ENCODE measurements at places on chromosomes 2 and 18.

DNA sequence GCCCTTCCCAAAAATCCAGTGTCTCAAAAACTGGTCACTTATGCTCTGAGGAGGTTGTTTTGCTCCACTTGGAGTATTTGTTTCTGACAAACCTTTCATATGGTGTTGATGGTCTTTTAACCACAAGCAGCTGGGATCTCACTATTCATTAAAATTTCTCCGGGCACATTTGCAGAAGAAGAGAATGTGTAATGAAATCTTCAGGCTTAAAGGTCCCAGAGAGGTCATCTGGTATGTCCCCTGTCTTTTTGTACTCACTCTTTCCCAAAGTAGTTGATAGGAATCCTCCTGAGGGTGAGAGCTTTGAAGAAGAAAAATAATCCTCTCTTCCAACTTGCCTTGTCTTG lies 430.8 kb downstream of the SETBP1 start:
- DNase-seq, result no peak

DNA sequence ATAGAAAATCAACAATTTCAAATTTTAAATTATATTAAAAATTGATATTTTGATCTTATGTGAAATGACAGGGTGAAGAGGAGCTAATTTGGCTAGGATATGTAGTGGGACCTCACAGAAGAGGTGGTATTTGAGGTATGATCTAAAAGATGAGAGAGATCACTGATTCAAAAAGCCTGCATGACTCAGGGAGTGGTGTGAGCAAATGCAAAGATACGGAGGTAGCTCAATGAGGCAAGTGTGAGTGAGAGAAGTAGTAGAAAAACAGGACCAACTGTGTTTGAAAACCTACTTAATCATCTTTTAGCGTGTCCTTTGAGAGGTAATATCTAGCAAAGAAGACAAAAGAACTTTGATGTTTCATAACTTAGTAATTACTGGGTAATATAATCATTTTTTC lies 557.5 kb downstream of the DSC3 start:
- DNase-seq, result no peak

DNA sequence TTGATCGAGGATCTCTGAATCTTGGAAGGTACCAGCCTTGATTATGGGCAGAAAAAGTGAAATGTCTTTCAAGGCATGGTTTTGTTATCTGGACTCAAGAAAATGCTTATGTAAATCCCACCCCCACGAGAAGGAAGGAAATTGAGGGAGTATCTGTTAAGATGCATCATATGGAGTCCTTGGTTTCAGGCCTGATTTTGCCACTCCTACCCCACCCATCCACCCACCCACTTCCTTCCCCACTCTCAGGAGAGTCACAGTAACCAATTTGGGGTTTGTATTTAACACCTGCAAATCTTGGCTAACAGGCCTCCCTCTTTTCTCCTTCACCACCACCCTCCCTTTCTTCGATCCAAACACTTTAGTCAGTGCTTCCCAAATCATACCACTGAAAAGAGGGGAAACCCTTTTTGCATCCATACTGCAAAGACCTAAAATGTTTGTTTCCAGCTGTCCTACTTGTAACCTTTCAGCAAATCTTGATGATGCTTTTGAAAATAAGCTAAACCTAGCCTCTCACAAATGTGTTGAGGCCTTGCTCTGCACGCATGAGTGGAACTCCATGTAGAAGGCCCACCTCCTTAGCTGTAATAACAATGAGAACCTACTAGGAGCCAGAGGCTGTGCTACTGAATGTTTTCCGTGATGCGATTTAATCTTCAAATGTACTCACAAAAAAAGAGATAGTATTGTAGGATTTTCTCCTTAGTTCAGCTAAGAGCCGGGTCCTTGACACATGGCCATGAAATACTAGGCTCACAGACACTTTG lies 34.8 kb downstream of the POU3F3 start:
- no peak for DNase-seq

GRCh38 chr18:78813156-78813555 lies 166.5 kb upstream of the SALL3 start:
- DNase-seq, result no peak

- DNase-seq, result no peak
These were observed 90.0 kb downstream of the COMMD1 start for GRCh38 chr2:61995515-61995914.

GRCh38 chr2:185689906-185690539 lies 48.6 kb upstream of the FSIP2 start:
- DNase-seq, result no peak

DNA sequence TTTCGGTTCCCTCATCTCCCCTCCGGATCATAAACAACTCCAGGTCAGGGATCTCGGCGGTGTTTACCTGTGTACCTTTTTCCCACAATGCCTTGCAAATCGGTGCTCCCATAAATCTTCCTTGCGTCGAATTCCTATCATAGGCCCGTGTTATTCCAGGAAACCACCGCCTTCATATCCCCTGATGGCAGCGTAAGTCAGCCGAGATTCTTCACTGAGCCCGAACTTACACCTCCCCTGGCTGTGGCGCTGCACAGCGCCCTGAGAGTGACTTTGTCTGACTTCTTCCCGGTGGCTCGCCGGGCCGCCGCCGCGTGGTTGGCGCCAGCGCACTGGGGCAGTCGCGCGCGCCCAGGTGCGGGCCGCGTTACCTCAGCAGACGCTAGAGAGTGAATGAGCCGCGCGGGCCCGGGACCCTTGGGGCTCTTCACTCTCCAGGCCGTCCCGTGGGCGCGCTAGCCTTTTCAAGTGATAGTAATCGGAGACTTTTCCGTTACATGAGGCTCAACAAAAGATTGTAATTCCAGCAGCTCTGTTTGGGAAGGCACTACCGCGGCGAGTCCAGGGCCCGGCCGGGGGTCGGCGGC lies 101.6 kb downstream of the SPTBN1 start:
- DNase-seq, result no peak

DNA sequence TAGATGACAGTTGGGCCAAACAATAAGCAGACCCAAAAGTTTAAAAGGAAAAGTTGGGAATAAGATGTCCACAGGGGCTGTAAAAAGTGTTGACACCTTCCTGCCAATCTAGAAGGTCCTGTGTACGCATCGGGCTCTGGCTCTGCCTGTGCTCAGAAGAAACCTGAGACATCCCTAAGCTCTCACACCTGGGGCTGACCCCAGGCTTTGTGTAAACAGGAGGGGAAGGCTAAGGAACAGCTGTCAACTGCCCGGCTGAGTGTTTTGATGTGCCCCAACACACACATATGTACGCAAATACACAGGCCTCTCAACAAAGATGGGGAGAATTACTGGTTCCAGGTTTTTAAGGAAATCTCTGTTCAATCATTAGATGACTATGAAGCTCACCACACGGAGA lies 59.5 kb downstream of the TMEM131 start:
- DNase-seq, result no peak

DNA sequence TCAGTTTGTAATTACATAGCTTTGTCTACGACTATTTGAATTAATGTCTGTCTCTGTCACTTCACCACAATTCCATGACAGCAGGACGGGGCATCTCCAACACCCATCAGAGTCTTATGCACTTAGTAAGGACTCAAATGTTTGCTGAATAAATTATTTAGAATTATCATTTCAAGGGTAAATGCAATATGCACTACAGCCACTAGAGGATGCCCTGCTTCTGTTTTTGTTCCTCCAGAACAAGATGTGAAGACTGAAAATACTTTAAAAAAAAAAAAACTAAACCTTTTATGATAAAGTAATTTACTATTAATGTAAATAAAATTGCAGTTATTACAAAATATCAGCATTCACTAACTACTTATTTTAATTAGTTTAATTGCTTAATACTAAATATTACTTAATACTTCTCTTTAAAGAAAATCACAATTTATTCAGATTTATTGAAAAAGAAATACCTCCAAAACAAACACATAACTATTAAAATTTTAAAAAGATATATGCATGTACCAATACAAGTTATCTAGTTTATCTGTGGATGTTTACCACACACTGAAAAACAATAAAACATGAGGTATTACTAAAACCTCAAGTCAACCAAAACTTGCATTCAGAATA lies 3.2 kb downstream of the PIGN start:
- peak; percentile 72 for DNase-seq

DNA sequence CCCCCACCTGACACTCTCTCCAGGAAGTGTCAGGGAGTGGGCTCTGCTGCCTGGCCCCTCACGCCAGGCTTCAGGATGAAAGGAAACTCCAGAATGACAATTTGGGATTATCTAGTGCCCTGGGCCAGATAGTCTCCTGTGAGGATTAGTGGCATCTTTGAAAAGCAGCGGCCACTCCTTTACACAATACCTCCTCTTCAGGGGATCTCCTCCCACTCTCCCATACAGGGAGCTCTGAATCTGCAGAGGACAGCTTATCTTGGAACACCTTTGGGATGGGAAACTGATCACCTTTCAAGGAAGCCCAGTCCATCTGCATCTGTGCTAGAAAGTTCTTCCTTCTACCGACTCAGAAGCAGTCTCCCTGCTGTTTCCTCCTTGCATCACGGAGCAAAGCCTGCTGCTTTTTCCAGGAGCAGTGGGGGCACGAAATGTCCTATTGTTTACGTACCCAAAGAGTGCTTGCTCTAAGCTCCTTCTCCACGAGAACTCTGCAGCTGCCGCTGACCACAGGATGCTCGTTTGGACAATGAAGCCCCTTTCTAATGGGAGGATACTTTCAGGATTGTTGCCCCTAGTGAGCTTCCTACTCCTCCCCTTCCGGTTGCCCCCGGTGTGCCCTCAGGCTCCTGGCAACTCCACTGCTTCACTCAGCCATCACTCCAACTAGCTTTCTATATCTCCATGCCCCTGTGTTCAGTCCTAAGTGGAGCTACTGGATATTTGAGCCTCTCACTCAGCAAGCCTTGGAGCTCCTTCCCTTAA lies 31.5 kb downstream of the SIX3 start:
- DNase-seq, result no peak

DNA sequence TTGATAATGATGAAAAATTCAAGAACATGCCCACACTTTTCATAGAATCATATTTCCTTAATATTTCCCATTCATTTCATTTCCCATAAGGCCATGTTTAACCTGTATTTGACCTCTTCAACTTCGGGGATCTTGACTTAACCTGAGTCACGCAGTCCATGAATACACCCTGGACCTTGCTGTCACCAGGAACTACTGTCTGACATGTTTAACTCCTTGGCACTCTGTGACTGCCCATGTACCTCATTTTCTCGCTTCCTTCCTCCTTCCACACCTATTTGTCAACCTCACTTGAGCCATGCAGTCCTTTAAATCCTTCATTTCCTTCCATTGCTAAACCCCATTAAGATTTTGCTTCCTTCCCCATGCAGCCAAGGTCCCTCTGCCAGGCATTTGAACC lies 16.3 kb downstream of the ABCB11 start:
- DNase-seq, result no peak

- DNase-seq, result peak; percentile 48
These were observed at the start of gene HSBP1L1 for GRCh38 chr18:79964330-79965118. Gene HSBP1L1, plus strand, starts transcription at chr18:79964643. Its CDS starts 93 bp downstream, at chr18:79964736.

DNA sequence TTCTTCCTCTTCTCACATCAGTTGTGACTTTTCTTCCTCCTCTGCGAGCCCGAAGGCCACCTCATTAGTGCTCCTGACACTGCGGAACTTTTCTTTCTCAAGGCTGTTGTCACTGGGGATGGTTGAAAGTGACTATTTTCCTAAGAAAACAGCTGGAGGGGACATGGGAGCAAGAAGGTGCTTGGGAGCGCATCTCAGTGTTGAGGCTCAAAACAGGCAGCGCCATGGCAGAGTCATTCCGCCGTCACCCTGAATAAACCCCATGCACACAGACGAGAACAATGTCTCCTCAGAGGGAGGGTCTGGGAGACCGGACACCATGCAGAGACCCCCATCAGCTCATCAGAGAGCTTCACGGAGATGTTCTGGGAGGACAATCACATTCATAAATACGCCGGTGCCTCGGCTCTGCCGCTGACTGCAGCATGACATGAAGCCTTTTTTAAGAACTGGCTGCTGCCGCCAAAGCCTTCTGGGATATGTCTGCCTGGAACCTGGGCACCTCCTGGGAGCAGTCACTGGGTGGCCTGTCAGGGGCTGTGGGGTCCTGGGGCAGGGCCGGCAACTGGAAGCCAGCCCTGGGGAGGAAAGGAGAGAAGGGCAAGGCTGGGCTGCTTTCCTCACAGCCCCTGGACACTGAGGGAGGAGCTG lies 19.2 kb downstream of the ATOH8 start:
- DNase-seq, result peak; percentile 42

GRCh38 chr2:41710944-41711343 lies 336.9 kb upstream of the PKDCC start:
- no peak for DNase-seq

DNA sequence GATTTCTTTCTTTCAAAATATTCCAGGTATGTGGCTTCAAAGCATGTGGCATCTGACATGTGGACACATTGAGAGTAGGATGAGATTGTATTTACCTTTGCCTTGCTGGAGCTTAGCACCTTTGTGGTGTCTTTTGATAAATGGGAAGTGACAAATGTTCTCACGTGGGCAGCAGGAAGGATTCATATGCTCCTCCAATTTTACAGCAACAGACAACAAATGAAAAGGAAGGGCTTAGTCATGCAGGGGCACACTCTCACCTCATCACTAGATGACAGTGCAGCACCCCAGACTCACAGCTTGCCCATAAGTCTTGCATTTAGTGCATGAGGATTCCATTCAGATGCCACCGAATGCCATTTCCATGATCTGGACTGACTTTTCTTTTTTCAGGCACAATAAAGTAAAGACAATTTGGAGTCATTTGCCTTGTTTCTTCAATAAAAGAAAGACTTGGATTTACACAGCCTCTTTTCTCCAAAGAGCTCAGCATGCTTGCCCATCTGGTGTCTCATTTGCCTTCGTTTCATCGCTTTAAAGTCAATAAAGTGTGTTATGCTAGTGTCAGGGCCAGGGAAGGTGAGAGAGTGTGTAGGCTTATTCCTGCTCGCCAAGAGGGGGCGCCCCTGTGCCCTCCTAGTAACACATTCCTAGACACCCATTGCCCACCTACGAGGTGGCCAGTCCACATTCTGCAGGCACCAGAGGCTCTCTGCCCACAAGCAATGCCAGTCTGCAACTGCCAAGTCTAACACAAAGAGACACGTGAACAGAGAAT lies 39.6 kb upstream of the DAPL1 start:
- no peak for DNase-seq

GRCh38 chr18:60391571-60392226 lies 19.1 kb upstream of the MC4R start:
- no peak for DNase-seq

GRCh38 chr18:64918851-64919250 lies 770.0 kb upstream of the LINC00305 start:
- no peak for DNase-seq

DNA sequence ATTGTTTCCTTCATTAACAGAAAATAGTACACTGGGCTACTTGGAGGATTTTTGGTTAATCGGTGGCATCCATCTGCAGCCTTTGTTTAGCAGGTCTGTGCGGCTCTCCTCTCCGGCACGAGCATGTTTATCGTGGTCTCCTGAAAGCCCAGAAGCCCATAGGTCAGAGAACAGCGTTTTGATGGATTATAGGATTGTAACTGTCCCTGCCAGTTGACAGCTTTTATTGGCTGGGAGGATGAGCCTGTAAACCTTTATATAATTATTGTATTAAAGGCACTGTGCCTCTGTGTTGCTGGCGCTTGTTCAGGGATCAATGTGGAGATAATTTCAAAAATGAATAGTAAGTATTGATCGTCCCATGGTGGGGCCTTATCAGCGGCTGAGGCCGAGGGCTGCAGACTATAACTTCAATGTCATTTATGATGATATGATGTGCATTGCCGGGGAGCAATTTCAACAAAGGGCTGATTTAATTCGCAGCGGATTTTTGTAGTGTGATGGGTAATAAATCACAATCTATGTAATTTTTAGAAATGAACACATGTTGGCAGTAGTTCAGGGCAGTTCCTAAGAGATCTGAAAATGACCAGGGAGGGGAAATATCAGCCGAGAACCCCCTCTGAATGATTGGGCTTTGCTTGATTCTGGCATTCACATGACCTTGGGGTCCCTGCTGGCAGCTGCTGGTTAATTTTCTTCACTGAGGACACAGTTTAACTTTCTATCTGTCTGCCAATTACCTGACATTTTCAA lies 736.1 kb downstream of the GALR1 start:
- no peak for DNase-seq

All from fibroblast of villous mesenchyme (primary cell).